ENCODE measurements at places on chromosomes 16 and 17.

- DNase-seq = no peak
These were observed 63.6 kb upstream of the DOC2B start for GRCh38 chr17:245020-245419.

DNA sequence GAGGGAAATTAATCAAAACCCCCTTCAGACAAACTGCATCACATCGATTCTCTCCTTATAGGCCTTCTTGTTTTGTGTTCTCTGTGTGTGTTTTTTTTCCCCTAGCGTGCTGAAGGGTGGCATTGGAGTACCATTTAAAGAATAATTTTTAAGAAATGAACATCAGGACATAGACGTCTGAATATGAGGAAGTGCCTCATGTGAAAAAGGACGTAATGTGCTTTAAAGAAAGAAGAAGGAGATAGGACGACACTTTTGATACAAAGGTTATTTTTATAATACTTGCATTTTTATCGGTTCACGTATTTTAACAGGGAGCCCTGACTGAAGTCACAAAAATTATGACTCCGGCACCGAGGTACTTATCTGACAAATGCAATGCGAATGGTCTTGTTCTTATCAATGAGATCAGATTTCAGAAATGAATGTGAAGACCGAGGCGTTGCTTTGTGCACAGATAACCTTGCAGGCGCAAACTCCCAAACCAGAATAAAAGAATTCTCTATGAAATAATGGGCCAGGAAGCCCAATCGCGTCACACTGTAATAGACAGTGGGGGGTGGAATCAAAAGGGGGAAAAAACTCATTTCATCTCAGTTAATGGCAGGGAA, 606.3 kb downstream of the MAF start:
- no peak for DNase-seq

DNA sequence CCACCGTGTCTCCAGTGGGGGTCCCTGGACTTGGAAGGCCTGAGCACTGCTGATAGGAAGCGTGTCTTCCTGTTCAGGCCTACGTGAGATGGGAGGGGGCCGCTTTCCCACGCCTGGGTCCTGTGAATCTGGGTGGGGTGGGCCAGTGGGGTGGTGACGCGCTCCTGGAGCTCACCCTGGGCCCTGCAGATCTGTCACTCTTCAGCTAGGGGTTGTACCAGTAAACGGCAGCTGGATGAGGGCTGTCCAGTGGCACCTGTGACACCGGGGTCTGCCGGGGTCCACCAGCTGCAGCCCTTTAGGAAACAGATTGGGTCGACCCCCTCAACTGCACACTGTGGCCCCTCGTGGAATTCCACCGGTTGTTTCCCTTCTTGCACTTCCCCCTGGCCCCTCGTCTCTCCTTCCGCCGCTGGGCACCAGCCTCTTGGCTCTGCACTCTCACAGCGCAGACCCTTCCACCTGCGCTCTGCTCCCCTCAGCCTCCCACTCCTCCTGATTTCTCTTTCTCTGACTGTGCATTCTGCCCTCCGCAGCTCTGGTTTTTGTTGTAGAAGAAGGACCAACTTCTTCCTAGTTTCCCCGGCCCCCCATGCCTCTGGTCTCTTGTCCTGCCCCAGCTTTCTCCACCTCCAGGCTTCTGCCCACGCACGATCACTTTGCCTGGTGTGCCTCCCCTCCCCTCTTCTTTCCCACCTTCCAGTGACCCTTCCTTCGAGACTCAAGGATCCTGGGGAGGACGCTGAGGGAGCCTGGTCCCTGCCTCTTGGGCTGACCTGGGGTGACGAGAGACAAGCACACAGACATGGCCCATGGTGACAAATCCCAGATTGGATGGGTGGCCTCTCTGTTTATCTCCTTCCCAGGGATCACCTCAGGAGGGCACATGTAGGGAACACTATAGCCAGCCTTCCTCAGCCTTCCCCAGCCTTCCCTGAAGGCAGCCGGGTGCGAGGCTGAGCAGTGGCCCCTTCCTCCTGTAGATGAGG, 4.8 kb downstream of the MRC2 start:
- DNase-seq = no peak

DNA sequence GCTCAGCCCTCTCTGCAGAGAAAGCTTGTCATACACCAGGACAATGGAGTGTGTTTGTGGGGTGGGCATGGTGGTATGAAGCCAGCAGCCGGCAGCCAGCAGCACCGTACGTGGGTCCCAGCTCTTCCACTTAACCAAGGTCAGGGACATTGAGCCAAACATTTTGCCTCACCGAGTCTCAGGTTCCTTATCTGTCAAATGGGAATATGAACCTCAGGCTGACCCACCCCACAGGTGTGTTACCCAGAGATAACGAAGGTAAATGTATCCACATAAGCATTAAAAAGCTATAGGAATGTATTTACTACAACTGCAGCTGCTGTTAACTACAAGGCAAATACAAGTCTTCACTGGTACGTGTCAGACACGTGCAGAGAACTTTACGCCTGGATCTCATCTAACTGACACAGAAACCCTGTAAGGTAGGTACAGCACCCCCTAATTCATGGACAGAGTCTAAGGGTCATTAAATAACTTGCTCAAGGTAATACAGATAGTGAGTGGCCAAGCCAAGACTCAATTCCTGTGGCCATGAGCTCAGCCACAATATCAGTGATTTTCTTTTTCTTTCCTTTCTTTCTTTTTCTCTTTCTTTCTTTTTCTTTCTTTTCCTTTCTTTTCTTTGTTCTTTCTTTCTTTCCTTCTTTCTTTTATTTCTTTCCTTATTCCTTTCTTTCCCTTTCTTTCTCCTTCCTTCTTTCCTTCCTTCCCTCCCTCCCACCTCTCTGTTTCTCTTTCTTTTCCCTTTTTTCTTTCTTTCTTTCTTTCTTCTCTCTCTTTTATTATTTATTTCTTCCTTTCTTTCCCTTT, 990 bp downstream of the SLC5A11 start:
- DNase-seq = no peak

- DNase-seq = no peak
These were observed 294.8 kb downstream of the HS3ST3B1 start for GRCh38 chr17:14595656-14596055.

DNA sequence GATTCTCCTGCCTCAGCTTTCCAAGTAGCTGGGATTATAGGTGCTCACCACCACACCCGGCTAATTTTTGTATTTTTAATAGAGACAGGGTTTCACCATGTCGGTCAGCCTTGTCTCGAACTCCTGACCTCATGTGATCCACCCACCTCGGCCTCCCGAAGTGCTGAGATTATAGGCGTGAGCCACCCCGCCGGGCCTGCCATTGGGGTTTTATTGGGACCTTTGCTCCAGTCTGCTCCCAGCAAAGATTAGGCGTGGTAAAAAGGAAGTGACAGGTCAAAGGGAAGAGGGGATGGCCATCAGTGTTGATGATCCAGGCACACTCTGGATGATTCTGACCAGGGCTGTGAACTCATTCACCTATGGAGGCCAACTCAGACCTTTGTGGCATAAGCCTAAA, 20.5 kb downstream of the MYLK3 start:
- no peak for DNase-seq

DNA sequence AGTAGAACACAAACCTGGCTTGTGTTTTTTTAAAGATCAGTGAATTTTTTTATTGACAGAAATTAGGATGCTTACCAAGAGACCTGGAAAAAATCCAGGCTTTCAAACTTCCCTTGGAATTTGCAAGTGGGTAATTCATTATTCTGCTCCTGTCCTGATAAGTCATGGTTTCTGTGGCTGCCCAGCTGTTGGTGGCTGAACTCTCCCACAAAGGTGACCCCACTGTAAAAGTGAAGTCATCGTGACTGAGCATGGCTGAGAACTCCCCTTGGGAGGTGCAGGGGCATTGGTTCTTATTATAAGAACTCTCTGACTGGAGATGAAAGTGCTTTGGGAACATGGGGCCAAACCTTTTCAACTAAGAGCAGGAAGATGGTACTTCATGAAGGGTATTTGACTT, 46.6 kb upstream of the TANC2 start:
- DNase-seq = no peak

DNA sequence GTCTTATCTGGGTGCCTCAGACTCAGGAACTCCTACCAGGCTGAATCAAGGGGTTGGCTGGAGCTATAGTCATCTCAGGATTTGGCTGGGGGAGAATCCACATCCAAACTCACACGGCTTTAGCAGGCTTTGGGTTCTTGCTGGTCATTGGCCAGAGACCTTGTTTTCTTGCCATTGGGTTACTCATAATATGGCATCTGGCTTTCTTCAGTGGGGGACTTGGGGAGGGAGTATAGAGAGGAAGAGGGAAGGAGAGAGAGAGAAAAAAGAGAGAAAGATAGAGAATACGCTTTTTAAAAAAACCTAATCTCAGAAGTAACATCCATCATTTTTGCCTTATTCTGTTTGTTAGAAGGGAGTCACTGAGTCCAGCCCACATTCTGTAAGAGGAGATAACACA, 191.5 kb upstream of the SHISA6 start:
- no peak for DNase-seq

All from bronchial epithelial cell (primary cell).